ENCODE measurements at places on chromosomes 1 and 21.

GRCh38 chr1:156050376-156050775, 3.2 kb downstream of the UBQLN4 start:
- no peak for DNase-seq

DNA sequence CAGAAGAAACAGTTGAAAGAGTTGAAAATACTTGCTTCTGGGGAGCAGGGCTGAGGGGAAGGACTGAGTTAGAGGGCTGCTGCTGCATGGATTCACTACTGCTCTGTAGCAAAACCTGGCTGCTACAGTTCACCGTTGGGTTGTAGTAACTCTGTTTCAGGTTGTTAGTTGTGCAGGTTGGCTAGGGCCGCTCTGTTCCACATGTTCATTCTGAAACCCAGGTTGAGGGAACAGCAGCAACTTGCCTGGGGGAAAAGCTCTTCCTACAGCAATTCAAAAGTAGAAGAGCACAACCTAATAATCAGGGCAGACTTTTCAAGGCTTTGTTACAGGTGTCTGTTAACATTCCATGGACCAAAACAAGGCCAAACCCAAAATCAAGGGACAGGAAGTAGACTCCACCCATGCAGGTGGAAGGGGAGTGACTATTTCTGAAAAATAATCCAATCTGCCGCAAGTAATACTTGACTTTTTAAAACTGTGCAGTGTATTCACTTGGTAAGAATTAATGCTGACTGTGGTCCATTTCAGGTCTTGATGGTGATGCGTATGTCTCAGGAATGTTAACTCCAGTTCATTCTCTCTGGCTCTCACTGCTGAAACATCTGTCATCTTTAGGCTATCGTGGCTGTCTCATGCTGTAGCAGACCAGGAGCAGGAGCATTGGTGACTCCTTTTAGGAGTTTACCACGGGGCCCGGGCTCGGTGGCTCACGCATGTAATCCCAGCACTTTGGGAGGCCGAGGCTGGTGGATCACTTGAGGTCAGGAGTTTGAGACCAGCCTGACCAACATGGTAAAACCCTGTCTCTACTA, 5.1 kb upstream of the PARK7 start:
- DNase-seq, result no peak

- peak; percentile 14 for DNase-seq
These were observed 37.4 kb downstream of the PTP4A2 start for GRCh38 chr1:31900790-31901189.

- no peak for DNase-seq
These were observed 46.7 kb upstream of the SAMD13 start for GRCh38 chr1:84254703-84255238.

GRCh38 chr1:114258633-114259032, 105.0 kb upstream of the SYT6 start:
- DNase-seq, result no peak

Measured in HL-60 (cell line).